Activated CD4-positive, alpha-beta T cell treated with anti-CD3 and anti-CD28 coated beads for 1 hour (primary cell): ENCODE measurements at places on chromosomes 2 and 18.
A peak's percentile ranks its signal among the peaks of the same experiment; 100 is the strongest.

DNA sequence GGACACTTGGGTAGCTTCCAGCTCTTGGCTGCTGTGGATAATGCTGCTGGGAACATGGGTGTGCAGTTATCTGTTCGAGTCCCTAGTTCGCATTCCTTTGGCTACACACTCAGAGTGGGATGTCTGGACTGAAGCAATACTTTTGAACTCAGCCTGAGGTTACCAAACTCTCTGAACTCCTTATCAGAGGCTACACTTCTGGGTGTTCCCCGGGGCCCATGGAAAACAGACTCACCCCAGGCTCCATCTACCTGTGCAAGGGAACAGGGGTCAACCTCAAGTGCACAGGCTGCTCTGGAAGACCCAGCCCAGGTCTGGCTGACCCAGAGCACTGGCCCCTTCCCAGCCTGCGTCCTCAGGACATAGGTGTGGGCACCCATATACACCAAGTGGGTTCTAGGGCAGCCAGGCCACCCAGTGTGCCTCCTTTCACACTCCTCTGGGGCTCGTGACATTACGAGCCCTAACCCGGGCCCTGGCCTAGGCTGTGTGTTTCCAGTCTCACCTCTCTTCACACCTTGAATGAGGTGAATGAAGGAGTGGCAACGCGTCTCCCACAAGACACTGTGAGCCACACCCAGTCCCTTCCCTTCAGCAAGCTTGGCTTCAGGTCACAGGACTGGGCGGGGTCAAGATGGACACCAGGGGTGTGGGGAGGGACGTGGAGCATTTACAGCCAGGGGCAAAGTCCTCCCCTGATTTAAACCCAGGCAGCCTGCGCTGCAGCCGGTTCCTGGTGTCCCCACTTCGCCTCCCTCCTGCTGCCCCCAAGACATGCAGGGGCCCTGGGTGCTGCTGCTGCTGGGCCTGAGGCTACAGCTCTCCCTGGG lies at the start of gene ALPI:
Gene ALPI, plus strand, starts transcription at position 728 of the 830 bp plus-strand sequence. Its CDS starts 47 bp downstream, at position 775.
- no peak for DNase-seq

GRCh38 chr2:199070322-199070949 lies 387.3 kb downstream of the SATB2 start:
- no peak for DNase-seq

GRCh38 chr2:17520761-17521160 lies 2.5 kb upstream of the RAD51AP2 start:
- no peak for DNase-seq

DNA sequence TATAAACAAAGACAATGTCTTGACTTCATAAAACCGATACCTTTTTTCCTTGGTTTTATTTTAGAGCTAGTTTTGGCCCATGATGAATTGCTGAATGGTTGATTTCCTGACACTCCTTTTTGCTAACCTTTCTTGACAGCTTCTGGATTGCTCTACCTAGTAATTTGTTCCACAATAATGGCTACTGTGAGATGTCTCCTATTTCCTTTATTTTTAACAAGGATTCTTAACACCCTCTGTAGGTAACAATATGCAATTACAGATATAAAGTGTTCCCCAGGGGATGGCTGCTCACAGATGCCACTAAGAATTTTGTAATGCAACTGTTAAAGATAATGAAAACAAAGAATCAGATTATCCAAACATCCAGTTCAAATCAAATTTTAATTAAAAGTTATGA lies 100.8 kb upstream of the ATP5MC3 start:
- no peak for DNase-seq

DNA sequence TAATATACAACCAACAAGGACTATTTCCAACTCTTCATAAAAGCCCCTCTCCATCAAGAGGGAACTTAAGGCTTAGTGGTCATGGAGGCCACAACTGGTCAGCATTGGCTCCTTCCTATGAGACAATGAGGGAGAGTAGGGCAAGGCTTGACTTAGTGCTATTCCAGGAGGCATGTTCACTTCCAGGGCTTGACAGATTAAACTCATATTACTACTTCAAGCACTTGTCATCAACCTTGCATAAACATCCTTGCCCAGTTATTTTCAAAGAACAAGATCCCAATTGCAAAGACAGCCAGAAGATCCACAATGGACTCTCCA lies 133.4 kb downstream of the FTCDNL1 start:
- no peak for DNase-seq

GRCh38 chr2:182004945-182005520 lies 19.4 kb downstream of the PPP1R1C start:
- no peak for DNase-seq

DNA sequence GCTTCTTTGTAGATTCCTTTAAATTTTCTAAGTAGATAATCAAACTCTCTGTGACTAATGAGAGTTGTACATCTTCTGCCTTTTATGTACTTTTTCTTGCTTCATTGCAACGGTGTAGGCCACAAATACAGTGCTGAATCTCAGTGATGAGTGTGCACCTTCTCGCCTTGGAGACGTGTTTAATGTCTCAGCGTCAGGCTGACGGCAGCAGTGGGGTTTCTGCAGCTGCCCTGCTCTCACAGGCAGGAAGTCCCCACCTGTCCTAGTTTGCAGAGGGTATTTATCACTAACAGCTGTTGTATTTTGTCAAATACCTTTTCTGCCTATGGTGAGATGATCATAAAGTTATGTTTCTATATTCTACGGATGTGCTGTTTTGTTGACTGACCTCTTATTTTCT lies 13.3 kb downstream of the AGXT start:
- DNase-seq, result no peak

GRCh38 chr2:109489296-109489695 lies 124.5 kb downstream of the SEPTIN10 start:
- no peak for DNase-seq

DNA sequence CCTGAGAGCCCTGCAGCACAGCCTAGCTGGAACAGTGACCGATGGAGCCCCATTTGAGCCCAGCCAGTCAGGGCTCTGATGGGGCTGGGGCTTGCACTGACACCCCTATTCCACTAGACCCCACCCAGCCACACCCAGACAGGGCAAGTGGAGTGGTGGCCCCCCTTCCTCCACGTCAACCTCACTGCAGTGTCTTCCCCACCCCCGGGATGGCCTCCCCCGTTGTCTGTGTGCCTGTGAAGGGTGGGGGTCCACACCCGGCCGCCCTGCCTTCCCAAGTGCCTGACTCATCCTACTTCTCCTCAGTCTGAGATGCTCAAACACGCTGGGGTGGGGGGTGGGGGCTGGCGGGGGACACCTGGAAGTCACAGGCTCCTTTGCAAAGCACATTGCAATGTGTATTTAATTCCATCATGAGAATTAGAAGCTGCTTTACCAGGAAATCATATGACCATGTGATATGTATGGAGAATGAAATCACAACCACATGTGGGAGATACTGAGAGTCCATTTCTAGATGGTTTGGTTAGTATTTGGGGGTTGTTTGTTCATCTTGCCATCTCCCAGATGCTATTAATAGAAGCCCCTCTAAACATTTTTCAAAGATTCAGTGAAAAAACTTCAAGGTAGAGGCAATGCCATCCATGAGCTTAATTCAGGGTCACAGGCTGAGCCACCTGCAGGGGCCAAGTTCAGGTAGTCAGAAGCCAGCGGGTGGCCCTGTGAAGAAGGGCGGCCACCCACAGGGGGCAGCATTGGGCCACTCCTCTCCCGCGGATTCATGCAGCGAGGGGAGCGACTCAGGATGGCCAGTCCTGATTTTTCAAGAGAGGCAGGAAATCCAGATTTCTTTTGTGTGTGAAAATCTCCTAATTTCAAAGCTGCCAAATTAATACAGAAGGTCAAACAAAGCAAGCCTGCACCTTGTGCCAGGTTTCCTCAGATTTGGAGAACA lies 22.7 kb upstream of the GMPPA start:
- peak; percentile 33 for DNase-seq

GRCh38 chr2:11408959-11409571 lies 56.9 kb downstream of the E2F6 start:
- DNase-seq, result no peak

GRCh38 chr18:45684341-45685115 lies 39.5 kb upstream of the SLC14A1 start:
- DNase-seq, result no peak

DNA sequence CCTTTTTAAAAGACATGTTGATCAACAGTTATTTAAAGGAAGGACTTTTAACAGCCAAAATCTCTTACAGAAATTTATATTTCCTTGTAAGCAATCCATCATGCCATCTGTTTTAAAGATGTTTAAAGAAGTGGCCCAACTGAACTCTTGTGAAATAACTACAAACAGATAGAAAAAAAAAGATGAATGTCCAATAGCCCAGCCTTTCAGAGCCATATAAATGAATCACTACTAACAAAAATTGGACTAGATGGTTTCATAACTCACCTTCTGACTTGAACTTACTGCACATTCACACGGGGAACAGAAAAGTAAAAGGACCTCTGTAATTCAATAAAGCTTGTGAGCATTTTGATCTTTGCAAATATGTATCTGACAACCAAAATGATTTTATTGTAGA lies 319.0 kb upstream of the CHAC2 start:
- no peak for DNase-seq

DNA sequence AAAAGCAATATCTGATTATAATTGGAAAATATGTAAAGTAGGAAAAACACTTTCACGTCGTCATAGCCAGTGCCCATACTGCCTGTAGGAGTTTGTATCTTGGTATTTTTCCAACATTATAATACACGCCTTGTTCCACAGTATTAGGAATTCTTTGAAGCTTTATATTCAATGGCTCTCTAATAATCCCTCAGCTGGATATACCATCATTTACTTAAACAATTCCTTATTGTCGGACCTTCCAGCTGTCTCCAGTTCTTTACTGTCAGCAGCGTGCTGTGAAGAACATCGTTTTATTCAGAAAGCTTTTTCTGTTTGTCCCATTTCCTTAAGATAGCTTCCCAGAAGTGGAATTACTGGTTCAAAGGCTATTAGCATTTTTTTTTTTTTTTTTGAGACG lies 31.7 kb downstream of the ATP6V1C2 start:
- DNase-seq, result no peak

GRCh38 chr18:50338715-50339114 lies 36.1 kb upstream of the SKA1 start:
- DNase-seq, result no peak

DNA sequence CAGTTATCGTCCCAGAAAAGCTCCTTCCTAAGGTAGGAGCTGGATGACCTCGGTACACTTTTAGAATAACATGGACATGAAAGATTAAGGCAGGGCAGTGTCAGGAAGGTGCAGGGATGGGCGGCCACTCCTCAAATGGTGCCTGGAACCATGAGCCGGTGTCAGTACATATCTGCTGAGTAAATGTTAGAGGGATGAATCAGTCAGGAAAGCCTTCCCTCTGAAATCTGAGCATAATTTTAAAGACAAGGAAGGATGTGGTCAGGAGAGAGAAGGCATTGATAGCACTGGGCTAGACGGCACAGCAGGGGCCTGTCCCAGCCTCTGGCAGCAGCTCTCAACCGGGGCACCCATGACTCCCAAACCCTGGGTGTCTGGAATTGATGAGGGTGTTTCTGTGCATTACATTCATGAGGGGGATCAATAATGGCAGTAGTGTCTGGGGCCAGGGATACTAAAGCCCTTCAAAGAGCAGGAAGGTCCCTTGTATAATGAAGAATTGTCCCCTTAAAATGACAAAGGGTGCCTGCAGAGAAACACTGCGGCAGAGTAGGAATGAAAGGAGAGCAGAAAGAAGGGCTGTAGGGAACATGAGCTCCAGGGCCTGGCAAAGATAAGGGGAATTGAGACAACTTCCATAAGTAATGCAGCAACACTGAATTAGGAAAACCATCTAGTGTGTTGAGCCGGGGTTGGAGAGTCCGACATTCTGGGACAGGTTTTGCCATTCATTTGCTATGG lies 162.3 kb upstream of the REV1 start:
- DNase-seq, result no peak

DNA sequence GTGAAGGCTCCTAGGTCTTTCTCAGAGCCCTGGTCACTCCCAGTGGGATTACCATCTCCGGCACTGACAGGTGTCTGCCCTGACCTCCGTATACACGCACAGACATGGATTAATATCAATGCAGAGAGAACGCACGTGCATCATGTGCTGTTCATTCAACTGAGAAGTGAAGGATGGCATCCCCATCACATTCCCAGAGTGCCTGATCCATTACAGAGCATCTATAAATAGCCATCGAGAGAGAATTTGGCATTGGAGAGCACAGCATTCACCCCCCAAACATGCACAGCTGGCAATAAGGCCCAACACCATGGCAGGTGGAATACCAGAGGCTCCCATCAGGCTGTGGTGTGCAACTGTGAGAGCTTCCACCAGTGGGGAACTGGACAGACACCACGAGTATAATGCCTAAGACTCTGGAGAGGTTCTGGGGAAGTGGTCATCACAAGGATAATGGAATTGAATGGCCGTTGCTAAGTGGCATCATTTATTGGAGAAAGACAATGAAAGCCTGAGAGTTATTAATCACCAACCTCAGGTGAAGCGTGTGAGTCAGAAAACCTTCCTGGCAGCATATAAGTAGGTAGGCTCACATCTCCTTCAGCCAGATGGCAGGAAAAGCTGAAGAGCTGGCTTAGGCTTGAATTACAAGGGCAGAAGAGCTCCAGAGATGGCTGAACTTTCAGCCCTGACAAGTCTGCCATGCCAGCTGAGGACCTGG lies 244.5 kb upstream of the ID2 start:
- no peak for DNase-seq

DNA sequence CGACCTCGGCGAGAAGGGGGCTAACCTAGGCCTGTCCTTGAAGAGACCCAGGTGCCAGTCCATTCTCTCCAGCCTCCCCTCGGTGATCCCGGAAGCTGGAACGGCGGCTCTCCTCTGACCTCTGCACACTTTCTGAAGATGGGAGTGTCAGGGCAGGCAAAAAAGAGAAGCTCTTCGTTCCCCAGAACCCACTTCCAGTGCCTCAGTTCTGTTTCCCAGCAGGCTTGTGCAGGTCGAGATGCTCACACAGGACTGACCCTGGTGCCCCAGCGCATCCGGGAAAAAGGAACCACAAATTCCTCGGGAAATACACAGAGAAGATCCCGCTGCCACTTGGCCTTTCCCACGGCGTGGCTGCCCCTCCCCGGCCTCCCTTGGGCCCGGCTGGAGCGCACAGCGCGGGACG lies 681 bp upstream of the PTPN18 start:
- no peak for DNase-seq

DNA sequence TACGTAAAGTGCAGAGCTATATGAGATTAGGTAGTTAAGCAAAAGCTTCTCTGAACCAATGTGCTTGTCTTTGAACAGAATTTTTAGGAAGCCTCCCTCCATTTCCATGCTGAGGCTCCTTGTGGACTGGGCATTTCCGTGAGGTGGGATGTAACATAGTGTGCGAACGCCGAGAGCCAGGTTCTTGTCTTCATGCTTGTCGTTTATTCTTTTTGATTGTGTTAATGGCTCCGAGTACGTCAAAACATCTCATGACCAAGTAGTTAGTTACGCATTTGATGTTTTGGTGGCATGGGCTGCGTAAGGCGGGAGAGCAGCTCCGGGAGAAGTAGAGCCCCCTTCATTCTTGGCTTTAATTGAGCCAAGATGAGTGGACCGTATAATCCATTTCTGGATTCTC lies 32.9 kb downstream of the DGKD start:
- no peak for DNase-seq
